Right ventricle myocardium superior (tissue), 1 donor: ENCODE measurements at places on chromosomes 5 and 9.

GRCh38 chr9:98834386-98834785 is 26.9 kb downstream of the GALNT12 start:
- DNase-seq = no peak

DNA sequence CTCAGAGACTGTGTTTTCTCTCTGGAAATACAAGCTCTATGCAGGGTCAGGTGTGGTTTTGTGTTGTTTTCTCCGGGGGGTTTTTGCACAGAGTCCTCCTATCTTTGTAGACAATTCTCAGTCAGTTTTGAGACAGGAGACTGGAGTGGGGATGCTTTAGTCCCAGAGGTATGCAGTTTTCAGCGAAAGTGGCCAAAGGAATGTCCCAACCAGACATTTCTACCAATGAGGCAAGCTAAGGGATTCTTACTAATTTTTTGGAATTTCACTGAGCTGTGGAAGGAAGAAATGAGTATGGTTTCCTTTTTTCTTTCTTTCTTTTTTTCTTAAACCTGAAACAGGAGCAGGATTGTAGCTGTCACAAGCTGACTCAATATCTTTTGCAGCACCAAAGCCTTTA is 35.3 kb upstream of the PLPP1 start:
- DNase-seq = no peak

GRCh38 chr9:137453643-137454081 is 5.5 kb downstream of the NSMF start:
- DNase-seq = peak; percentile 83

- no peak for DNase-seq
Observed at GRCh38 chr5:146867996-146868708, 10.4 kb downstream of the PPP2R2B start.

GRCh38 chr9:18238254-18238653 is 235.7 kb upstream of the ADAMTSL1 start:
- DNase-seq = no peak

- no peak for DNase-seq
Observed at GRCh38 chr5:72020161-72020983, 86.9 kb upstream of the MAP1B start.

GRCh38 chr9:13113751-13114150 is 165.7 kb downstream of the MPDZ start:
- no peak for DNase-seq

GRCh38 chr9:71582347-71582746 is 186.0 kb downstream of the CEMIP2 start:
- no peak for DNase-seq

GRCh38 chr5:159824188-159825161 is 91.8 kb upstream of the ADRA1B start:
- DNase-seq = no peak

GRCh38 chr5:80435476-80435875 is 27.6 kb downstream of the ZFYVE16 start:
- DNase-seq = no peak

- DNase-seq = peak; percentile 75
Observed at GRCh38 chr5:56350597-56351170, 117.6 kb upstream of the ANKRD55 start.

DNA sequence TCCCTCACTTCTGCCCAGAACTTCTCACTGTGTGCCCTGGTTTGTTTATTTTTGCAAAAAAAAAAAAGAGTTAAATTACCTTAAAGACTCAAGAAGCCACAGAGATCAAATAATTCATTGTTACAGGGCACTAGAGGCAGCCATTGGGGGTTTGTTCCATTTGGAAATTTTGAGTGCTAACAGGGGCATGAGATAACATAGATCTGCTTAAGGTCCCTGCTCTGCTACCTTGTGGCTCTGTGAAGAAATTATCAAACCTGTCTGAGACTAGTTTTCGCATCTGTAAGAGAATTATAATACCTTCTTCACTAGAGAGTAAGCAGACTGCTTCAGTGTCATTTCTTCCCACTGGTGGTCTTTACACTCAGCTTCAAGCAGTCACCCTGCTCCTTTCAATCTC is 394 bp downstream of the TLR4 start:
- DNase-seq = no peak

DNA sequence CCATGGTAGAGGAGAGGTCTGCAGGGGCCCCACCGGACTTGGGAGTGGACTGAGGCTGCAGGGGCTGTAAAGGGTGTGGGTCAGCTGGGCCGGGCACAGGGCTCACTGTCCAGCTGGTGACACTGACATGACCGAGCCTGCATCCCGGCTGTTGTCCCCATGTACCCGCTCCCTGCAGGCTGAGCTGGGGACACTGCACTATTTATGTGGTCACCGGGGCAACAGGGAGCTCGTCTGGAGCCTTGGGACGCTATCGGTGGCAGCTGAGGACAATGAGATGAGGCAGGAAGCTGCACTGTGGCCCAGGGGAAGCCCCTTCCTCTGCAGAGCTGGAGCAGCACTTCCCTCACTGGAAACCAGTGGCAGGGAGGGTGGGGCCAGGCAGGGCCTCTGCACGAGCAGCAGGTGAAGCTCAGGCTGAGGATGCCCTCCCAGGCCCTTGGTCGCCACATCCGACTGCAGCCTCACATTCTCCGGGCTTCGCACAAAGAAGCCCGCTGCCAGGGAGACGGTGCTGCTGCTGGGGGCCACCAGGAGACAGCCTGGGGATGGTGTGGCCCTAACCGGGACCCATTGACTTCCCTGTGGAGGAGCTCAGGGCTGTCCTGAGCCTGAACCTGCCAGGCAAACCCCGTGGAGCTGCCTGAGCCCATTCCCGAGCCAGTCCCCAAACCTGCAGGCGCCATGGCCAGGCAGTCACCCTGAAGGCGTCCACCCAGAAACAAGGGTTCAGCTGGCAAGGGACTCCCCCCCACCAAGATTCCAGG is 26.4 kb downstream of the ZDHHC11B start:
- DNase-seq = peak; percentile 85

GRCh38 chr5:162067655-162068411 is at the start of gene GABRG2:
Gene GABRG2 (plus strand): TSS chr5:162067773. CDS start chr5:162068000, 227 bp downstream.
- no peak for DNase-seq

- no peak for DNase-seq
Observed at GRCh38 chr9:115114546-115114945, 3.4 kb downstream of the TNC start.

- no peak for DNase-seq
Observed at GRCh38 chr5:11531811-11532555, 372.3 kb downstream of the CTNND2 start.
